ENCODE measurements at places on chromosomes 12 and 14. TPM values are rescaled to one million over a fixed set of nuclear protein-coding genes. Genes with fewer than 3 reads are reported as not detected.

Gene TBC1D30
- total RNA-seq = 2.6 TPM

Gene TRHDE
- total RNA-seq = 0.66 TPM

Gene BICDL1
- total RNA-seq = 5.2 TPM

Gene TMEM30B
- total RNA-seq = 0.07 TPM

Gene PXMP2
- total RNA-seq = 33.5 TPM

Gene CD63
- 560 TPM for total RNA-seq

Gene TMEM63C
- 0.91 TPM for total RNA-seq

Gene PLA2G1B
- not detected for total RNA-seq

Gene FAM181A
- 13.4 TPM for total RNA-seq

All from neural crest cell (in vitro differentiated cells).